ENCODE measurements at places on chromosomes 5 and 9. TPM values are rescaled to one million over a fixed set of nuclear protein-coding genes. Genes with fewer than 3 reads are reported as not detected.

DNA sequence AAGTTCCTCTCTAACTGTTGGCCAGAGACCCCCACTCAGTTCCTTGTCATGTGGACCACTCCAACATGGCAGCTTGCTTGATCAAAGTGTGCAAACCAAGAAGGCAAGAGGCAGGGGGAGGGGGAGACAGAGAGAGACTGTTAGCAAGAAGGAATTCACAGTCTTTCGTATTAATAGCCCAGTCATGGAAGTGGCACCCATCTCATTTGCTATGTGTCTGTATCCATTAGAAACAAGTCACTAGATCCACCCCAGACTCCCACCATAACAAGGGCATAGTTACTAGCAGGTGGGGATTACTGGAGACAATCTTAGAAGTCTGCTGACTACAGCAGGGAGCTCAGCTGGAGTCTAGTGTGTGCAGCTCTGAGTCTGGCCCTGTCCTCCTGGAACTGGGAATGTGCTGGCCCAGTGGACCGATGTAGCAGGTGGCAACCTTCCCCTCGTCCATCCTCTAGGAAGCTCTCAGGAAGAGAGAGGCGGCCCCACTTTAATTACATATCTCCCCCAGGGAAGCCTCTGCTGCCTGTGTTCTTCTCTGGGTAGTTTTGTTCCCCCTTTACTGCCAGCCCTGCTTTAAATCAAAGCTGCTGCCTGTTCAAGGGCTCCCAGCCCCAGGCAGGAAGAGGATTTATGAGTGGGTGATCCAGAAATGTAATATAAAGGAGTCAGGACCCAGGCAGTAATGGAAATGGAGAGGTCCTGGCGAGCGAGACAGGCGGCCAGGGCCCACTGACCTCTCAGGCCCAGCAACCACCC is 47.8 kb upstream of the ALDH1B1 start:
- DNase-seq: no peak

DNA sequence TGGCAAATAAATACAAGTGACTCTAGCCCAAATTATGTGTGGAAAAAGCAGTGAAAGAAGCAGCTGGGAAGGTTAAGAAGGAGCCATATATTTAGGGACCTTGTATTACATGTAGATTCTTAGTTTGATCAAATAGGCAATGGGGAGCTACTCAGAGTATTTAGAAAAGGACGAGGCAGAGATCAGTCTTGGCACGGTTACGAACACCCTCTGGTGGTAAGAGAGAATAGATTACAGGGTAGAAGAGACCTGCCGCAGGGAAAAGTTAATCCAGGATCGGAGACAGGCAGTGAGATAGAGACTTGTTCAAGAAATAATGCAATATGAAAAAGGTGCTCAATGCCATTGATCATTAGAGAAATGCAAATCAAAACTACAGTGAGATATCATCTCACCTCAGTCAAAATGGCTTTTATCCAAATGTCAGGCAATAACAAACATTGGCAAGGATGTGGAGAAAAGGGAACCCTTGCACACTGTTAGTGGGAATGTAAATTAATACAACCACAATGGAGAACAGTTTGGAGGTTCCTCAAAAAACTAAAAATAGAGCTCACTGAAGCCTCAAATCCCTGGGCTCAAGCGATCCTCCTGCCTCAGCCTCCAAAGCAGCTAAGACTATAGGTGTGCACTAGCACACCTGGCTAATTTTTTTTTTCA is 12.0 kb downstream of the INIP start:
- peak; percentile 70 for DNase-seq

GRCh38 chr5:110738503-110738811 is 350 bp upstream of the SLC25A46 start:
- DNase-seq: no peak

DNA sequence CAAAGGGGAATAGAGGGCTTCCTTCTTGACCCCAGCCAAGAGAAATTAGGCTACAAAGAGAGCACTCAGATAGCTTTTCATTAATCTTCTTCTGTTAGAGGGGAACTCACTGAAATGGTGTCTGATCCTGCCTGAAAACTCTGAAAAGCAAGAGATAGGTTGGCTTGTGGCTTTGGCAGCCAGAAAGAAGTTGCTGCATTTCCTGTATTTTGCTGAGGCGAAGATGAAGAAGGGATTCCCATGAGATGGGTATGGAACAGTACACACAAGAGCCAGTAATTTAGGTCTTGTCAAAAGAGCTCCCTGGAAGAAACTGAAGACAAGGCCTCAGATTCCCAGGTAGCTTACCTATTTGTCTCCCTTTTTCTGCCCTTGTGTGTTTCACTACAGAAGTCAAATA is 120.9 kb upstream of the TARS1 start:
- DNase-seq: no peak

- DNase-seq: no peak
These were observed 96.5 kb upstream of the RPS23 start for GRCh38 chr5:82374637-82375036.

DNA sequence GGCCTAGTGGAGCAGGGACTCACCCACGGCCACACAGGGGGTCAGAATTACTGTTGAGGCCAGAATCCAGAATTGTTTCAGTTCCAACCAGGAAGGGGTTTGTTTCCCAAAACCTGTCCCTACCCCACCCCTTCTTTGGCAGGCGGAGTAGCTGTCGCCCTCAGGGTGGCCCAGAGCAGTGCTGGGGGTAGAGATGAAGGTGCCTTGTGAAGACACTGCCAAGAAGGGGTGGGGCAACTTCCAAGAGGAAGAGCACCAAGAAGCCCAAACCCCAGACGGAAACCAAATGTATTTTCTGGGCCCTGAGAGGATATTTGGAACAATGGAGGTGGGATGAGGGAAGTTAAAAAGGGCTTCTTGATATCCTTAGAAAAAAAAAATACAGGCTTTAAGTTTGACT is 11.4 kb upstream of the NDST1 start:
- DNase-seq: no peak

DNA sequence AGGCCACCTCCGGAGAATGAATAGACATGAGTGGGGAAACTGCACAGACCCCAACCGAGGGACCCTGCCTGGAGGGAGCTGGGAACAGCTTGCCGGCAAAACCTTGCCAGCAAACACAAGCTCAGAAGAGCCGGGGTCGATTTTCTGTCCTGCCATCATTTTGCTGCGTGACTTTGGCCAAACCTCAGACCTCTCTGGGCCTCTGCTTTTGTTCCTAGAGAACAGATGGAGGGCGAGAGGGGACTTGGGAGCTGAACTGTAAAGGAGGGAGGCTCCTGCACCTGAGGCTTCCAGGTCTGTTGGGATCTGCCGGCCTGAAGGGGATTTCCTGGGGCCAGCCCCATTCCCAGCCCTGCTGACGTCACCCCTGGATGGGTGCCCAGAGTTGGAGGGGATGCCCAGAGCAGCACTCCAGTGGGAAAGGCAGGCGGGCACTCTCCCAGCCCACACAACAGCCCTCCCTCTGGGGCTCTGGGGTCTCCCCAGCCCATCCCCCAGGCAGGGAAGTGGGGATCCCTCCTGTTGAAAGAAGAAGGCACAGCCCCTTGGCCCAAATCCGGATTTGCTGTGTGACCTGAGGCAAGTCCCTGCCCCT is 40.4 kb upstream of the SYNPO start:
- no peak for DNase-seq

GRCh38 chr5:1050423-1051365 is 42.1 kb downstream of the NKD2 start:
- peak; percentile 21 for DNase-seq

The CERT1 gene
- 50.4 TPM for total RNA-seq

The PKD2L2 gene
- total RNA-seq: not detected

The BHMT gene
- 0.45 TPM for total RNA-seq

The CDH9 gene
- total RNA-seq: 2.8 TPM

Measured in neural progenitor cell (in vitro differentiated cells).